Activated B cell treated with CpG ODN at 0.5 μM for 24 hours (primary cell): ENCODE measurements at places on chromosomes 5 and 9.
A peak's percentile ranks its signal among the peaks of the same experiment; 100 is the strongest.

DNA sequence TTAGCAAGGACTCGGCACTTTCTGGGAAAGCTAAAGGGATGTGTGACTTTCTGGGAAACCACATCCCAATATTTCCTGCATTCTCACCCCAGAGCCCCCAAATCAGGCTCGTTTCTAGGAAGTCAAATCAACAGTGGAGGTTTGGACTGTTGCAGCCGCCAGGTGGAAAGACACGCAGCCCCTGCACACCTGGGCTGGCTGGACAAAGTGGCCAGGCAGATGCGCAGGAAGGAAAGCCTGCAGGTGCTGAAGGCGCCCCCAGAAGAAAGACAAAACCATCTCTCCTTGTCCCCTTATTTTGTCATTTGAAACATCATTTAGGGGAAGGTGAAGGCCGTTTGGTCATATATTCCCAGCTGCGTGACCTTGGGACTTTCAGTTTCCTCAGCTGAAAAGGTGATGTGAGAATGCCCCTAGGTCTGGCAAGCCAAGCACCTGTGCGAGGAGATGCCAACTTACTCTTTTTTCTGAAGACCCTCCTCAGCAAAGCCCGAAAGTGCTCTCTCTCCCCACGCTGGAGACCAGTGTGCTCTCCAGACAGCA, 97.9 kb upstream of the CPEB4 start:
- no peak for DNase-seq

- DNase-seq: no peak
Measured at GRCh38 chr5:37921452-37921851, 81.6 kb upstream of the GDNF start.

GRCh38 chr9:107925749-107926297, 436.3 kb upstream of the KLF4 start:
- DNase-seq: no peak

- DNase-seq: peak; percentile 69
Measured at GRCh38 chr5:139660923-139661814, 13.0 kb downstream of the CXXC5 start.

- DNase-seq: no peak
Measured at GRCh38 chr5:136032564-136032963, 3.8 kb downstream of the TGFBI start.

DNA sequence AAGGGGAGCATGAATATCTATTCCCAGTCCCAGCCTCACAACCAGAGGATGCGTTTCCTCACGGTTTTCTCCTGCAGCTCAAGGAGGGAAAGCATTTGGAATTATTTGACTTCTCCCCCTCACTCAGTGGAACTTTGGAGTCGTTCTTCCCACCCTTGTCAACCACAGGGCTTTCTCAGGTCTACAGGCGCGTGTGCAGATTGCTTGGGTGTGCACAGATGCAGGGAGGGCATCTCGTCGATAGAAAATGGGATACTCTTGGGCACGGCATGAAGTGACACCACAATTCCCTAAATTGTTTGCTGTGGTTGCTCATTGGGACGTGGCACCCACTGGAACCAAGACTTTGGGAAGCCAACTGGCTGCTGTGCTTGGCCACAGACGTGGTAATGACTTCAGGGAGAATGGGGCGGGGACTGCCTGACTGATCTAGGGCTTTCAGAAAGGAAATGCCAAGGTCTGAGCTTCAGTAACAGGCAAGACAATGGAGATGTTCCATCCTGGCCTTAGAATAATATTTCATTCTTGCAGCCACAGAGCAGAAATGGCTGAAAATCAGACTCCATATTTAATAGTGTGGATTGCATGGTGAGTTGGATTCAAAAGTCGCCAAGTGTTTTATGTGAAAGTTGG, 12.2 kb upstream of the OBP2B start:
- DNase-seq: no peak

- no peak for DNase-seq
Measured at GRCh38 chr5:172163346-172163745, 24.7 kb downstream of the STK10 start.

DNA sequence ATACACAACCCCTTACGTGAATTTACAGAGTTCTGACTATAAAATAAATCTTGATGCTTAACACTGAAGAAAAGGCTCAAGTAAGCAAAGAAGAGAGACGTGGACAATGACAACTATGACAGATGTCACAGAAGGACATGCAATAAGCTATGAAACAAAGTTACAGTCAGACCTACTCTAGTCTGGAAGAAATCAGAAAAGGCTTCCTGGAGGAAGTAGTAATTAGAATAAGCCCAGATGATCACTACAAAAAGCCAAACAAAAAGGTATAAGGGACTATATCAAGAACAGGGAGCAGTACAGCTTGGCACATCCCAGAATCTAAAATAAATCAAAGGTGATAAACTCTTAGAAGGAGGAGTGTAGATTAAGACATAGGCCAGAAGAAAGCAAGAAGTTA, 6.3 kb downstream of the FNIP1 start:
- no peak for DNase-seq

GRCh38 chr5:107634981-107635848, 35.5 kb downstream of the EFNA5 start:
- DNase-seq: no peak

DNA sequence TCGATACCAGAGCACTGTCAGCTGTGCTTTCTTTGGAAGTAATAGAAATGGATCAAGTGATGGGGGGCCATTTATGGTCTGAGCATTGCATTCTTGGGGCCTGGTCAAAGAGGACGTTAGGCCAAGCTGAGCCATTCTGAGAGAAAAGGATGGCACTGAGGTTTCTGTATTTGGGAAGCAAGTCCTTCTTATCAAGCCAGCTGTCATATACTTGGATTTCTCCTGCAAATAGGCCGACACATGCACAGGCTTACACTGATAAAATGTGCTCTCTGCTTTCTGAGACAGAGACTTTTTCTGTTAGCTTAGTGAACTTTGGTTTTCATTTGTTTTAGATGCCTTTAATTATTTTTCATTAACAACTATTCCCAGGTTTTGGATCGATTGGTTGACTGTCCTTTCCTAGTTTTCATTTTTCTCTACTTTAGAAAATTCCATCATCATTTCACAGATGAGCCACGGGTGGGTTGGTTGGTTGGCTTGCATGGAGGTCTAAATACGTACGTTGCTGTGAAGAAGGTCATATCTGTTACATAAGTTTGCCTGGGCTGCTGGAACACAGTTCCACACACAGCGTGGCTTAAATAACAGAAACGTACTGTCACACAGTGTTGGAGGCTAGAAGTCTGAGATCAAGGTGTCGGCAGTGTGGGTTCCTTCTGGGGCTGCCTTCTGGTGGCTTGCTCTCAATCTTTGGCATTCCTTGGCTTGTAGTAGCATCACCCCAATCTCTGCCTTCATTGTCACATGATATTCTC, 20.3 kb downstream of the TMOD1 start:
- no peak for DNase-seq

- no peak for DNase-seq
Measured at GRCh38 chr5:72160959-72161358, 53.7 kb downstream of the MAP1B start.

GRCh38 chr5:6453937-6454560, 5.4 kb downstream of the UBE2QL1 start:
- no peak for DNase-seq

- DNase-seq: no peak
Measured at GRCh38 chr9:12916042-12916441, 141.2 kb downstream of the LURAP1L start.

DNA sequence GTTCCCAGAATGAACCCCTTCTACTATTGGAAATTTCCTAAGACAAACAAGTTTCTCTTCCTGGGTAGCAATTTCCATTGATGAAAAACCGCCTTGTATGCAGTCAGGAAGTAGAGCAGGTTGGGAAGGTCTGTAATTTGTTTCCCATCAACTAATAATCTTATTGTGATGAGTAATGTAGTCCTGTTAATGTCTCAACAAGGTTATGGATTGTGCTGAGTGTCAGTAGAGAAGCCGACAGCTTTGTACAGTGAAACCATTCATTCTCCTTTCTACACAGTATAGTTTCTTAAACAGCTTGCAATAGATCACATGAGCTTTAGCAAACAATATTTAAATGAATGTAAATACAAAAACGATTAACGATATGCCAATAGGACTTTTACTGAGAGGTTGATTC, 355.4 kb upstream of the WWC1 start:
- no peak for DNase-seq

DNA sequence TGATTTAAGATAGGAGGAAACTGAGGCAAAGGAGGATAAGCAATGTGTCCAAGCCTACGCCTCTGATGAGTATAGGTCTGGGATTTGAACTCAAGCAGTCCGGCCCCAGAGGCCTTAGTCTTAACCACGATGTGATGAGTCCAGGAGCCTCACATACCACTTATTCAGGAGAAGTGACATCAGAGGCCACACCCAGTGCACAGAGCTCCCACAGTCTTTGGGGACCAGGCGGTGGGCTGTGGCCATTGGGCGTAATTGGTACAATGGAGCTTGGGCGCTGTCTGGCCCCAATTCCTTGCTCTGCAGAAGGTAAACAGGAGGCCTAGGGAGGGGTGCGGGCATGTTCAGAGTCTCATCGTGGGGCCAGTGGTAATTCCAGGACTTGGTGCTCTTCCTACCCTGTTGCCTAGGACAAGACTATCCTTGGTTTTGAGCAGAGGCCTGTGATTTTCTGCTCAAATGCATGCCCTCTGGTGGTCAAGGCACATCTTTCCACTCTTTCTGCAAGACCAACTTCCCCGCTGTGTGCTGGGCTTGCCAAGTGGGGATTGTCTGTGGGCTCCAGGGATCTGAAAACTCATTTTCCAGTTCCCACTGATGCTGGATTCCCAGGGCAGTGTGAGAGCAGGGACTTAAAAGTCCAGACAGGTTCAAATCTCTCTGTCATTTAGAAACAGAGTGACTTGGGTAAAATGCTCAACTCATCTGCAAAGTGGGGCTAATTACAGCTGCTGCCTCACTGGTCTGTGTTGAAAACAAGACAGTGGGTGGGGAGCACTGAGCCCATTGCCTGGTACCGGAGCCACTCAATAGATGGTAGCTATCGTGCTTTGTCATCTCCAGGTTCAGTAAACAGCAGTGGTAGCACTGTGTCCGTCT, 15.8 kb downstream of the NDST1 start:
- no peak for DNase-seq

DNA sequence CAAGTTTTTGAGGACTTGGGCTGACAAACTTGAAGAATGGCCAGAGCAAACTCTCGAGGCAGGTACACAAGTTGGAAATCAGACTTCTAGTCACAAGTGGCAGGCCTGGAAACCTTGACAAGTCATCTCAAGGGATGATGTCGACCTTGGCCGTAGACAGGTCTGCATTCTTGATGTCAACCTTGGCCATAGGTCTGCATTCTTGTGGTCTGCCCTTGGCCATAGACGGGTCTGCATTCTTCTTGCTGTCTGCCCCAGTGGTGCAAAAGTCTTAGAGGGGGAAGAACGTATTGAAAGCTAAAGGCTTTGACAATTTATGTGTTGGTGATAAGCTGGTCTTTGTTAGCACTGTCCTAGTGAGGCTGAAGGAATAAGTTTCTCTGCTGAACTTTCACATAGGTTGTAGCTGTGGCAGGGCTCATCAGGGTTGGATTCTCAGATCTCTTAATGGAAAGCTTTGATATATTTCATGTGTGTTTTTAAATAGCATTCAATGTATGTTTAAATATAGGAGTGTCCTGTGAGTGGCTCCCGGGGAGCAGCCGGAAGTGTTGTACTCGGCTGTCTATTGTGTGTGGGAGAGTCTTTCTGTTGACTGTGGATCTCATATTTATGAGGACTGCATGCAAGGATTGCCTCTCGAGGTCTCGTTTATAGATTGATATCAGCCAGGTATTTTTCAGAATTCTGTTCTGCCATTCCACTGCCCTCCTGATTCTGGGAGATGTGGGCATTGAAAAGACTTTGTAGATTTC, 27.0 kb downstream of the SUB1 start:
- no peak for DNase-seq

- DNase-seq: no peak
Measured at GRCh38 chr9:87594662-87595061, 97.0 kb downstream of the DAPK1 start.

GRCh38 chr9:121357011-121357410, 13.0 kb downstream of the STOM start:
- DNase-seq: no peak

DNA sequence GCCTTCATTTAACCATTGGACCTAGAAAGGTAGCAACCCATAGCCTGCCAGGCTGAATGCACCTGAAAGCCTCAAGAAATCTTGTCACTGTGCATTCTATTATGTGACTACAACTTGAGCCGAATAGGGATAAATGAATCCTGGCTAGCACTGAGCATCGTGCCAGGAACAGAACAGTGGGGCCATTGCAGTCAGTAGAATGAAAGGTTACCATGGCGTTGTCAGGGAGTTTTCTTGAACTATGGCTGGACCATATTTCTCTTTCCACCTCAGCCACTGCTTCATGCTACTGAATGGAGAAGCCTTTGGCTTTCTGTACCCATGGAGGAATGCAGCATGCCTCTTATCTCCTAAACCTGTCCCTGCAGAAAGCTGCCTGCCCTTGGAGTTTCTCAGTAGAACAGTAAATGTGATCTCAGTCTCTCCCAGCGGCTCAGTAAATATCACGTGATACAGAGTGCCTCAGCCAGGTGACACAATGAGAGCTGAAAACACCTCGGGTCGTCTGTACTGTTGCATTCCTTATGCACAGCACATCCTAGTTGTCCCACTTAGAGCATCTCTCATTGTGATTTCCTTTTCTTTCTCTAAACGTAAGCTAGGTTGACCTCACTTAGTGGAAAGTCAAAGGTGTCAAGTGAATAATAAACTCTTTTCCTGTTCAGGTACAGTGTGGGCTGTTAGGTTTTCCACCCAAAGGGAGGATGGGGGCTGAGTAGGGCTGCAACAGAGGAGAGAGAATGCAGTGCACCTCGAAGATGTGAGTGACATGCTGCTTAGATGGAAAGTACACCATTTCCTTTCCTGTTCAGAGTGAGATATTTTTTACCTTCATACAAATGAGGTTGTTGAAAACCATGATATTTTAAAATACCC, 115.3 kb downstream of the MACIR start:
- DNase-seq: no peak

DNA sequence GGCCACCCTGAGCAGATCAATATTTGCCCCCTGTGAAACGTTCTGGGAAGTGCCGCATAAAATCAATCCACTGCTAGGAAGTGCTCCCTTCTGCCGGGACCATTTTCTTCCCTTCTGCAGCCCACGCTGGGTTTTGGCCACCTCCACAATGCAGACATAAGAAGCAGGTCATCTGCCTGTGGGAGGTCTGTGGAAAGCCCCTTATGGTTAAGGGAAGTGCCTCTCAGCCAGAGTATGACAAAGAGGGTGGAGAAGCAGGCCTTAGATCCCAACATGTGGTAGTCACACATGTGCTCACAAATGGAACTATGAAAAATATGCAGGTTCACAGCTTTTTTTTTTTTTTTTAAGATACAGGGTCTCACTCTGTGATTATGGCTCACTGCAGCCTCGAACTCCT, 82.8 kb downstream of the SLC1A3 start:
- no peak for DNase-seq

GRCh38 chr5:135120951-135121350, 86.9 kb upstream of the PITX1 start:
- no peak for DNase-seq

DNA sequence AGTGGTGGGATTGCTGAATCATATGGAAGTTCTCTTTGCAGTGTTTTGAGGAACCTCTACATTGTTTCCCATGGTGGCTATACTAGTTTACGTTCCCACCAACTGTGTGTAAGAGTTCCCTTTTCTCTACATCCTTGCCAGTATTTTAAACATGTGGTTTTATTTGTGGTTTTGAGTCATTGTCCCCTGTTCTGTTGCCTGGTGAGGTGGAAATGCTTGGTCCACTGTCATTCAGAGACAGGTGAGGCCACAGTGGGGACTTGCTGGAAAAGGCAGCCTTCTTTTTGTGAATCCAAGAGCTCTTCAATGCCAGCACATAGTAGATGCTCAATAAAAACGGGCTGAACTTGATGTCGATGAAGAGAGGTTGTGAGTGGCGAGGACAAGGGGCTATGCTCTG, 44.2 kb downstream of the SH3PXD2B start:
- no peak for DNase-seq
